ENCODE measurements at places on chromosomes 2 and 18.

- no peak for DNase-seq
Measured at GRCh38 chr2:232979871-232980461, 33.1 kb downstream of the NGEF start.

GRCh38 chr2:45128580-45128997 lies 119.3 kb upstream of the SIX2 start:
- DNase-seq = no peak

DNA sequence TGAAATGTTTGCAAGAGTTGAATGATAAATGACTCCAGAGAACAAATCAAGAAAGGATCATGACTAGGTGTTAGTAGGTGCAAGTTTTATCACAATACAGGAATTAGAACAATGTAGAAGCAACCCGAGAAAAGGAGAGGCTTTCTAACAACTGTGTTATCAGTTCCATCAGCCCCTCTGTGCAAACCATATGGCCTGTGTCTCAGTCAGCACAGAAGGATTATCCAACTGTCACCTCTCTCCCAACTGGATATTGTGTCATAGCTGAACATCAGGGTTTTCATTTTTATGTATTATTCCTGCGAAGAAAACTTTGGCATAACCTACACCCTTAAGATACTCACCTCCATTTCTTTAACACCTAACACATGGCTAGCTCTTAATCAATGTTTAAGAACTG lies 321.6 kb upstream of the RND3 start:
- no peak for DNase-seq

- no peak for DNase-seq
Measured at GRCh38 chr2:20107776-20108175, 56.3 kb upstream of the LAPTM4A start.

DNA sequence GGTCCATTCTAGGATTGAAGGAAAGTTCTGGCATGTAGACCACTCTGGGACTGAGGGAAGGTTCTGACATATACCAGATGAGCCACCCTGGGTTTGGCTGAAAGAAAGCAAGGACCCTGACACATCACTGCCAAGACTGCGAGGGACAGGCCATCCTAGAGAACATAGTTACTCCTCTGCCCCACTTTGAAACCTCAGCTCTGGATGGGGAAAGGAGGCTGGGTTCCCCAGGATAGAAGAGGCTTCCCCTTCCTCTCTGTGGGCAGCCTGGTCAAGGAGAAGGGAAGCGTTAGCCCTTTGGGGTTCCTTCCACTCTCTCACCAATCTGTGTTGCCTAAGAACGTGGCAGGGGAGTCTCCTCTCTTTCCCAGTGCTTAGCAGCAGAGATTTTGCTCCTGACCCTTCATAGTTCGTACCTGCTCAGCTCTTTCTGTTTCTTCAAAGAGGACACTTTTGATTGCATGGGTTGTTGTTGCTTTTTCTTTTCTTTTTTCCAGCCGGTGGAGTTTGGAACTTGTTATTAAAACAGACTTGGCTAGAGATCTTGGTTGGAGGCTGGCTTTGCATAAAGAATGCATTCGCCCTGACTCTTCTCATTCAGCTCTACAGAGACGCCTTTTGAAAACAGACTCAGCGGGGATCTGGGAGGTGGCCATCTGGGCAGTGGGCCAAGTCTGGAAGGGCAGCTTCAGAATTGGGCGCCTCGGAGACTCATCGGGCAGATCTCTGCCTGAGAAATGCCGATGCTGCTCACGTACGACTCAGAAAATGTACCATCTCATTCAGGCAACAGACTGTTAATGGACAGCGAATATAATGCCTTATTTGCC lies 166.1 kb downstream of the CLIP4 start:
- no peak for DNase-seq

DNA sequence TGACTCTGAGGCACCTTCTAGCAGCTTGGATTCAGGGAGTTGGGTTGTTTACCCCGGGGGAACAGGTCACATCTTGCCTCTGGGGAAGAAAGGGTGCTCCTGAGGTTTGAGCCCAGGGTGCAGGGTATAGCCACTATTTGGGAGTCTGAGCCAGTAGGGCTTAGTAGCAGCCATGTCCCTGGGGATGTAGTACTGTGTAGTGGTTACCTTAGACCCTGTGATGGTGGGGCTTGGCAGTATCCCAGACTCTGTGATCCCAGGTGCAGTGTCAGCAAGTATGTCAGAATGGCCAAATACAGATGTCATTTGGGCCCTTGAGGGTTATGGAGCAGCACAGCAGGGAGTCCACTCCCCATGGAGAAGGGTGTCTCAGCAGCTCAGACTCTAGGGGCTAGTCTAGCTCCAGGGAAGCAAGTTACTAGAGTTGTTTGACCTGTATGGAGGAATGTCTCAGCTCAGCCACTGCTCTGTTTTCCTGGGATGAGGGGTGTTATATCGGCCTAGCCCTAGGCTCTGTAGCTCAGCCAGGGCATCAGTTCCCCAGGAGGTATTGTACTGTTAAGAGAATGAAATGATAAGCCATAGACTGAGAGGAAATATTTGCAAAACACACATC lies 151.3 kb downstream of the UBR3 start:
- DNase-seq = no peak

DNA sequence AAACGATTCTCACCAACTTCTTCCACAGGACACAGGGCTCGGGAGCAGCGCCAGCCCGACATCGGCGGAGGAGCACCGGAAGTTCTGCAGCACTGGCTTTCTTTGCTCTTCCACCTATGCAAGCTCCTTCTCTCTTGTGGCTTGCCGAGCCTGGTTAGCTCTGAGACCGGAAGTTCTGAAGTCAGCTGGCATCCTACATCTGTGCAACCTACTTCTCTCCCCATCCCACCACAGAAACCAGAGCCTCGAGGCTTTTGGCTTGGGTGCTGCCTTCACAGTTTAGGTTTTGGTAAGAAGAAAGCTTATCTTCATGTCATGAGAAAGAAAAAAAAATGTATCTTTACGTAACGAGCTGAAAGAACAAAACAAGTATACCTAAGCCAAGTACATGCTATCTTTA lies 111.7 kb downstream of the ANKRD44 start:
- peak; percentile 96 for DNase-seq

- no peak for DNase-seq
Measured at GRCh38 chr2:13826314-13826853, 806.1 kb upstream of the LRATD1 start.

DNA sequence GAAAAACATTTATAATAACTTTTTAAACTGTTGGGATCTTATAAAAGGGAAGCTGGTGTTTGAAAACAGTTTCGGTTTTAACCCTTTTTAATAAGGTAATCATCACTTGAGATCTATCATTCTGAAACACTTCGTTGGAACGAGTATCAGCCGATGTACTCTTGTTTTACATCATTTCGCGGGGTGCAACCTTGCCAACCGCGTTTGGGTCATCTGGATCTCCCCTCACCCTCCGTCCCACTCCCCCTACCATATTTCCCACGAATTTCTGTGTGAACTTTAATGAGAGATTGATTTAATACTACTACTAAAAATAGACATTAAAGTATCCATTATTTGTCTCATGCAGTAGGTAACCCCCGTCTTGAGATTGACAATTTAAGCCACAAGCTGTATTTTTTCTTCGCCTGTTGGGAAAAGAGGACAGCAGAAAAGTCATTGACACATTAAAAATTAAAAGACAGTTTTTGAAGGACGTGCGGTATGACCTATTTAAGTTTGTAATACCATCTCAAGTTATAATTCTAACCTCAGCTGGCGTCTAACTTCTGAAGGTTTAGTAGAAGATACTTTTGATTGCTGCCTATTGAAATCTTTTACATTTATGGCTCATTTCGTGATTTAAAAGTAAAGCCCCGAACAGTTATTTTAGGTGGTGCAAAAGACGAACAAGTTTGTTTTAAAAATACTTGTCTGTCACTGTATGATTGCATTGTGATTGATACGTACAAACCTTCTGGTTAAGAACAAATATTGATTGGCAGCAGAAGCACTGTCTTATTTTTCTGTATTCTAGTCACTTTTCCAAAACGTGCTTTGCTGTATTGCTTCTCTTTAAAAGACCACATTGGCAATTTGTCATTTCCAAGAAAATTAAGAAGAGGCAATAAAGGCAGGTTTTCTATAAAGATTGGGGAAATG lies 1.5 kb downstream of the CREB1 start:
- no peak for DNase-seq

GRCh38 chr2:155318710-155319109 lies 620.2 kb downstream of the KCNJ3 start:
- DNase-seq = no peak

- no peak for DNase-seq
Measured at GRCh38 chr2:69577467-69578197, 65.9 kb downstream of the AAK1 start.

DNA sequence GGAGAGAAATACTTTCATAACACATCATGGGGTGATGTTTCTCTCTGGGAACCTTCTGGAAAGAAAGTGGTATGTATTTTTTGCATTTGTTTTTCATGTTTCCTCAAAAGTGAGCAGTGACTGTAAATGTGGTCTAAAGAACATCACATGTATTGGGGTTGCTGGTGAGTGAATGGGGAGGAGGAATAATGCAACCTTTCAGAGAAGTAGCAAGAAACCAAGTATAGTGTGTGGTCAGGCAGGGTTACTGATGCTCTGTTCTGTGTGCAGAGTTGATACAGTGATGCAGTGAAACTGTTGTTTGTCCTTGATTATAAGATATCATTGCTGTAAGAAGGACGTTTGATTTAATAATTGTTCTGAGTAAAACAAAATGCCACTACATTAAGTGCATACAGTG lies 24.1 kb downstream of the ADNP2 start:
- DNase-seq = no peak

- no peak for DNase-seq
Measured at GRCh38 chr18:67621049-67621713, 104.7 kb upstream of the DSEL start.

- DNase-seq = no peak
Measured at GRCh38 chr18:44969214-44969795, 288.6 kb downstream of the SETBP1 start.

- DNase-seq = no peak
Measured at GRCh38 chr18:26504831-26505230, 43.5 kb downstream of the KCTD1 start.

DNA sequence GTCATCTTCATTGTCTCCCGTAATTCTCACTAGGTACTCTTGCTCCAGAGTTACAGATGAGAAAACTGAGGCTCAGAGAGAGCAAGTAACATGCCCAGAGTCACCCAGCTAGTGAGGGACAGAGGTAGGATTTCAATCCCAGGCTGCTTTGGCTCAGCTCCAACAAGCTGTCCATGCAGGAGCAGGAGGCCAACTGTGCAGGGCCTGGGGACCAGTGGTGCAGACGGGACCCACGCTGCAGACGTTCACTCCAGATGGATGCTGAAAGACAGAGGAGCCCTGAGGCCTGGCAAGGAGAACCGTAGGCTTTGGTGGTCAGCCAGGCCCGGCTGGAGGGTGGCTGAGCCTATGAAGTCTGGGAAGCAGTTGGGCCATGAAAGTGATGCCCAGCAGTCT lies 102.6 kb downstream of the MCFD2 start:
- DNase-seq = no peak

DNA sequence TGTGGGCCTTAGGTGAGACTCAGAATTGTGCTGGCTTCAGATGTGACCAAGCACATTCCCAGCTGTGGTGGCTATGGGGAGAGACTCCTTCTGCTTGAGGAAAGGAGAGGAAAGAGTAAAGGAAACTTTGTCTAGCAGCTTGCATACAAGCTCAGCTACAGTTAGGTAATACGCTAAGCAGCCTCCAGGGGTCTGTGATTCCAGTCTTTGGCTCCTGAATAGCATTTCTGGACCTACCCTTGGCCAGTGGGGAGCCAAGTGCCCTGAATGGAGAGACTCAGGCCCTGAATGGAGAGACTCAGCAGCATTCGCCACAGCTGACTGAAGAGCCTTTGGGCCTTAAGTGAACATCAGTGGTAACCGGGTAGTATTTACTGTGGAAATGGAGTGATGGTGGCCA lies 227.4 kb upstream of the CDH7 start:
- no peak for DNase-seq

GRCh38 chr18:154151-154550 lies 4.2 kb upstream of the USP14 start:
- no peak for DNase-seq

- DNase-seq = no peak
Measured at GRCh38 chr2:201806442-201807170, at the start of gene CDK15. TSS of gene CDK15 (plus strand) at chr2:201806537. CDS start at chr2:201806665, 128 bp downstream.

DNA sequence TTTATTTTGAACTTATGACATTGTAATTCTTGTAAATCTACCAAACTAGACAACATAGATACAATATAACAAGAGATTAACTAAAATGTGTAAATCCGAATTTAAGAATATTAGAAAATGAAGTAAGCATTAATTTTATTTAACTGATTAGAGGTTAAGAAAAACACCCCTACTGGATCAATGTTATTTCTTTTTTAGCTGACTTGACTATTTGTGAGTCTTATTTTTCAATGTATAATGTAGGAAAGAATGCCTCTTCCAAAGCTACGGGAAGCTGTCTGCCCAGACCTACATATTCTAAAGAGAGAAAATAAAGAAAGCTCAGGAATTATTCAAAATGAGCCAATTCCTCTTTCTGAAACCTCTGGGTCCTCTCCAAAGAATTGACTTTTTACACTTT lies 490.8 kb upstream of the CDH7 start:
- no peak for DNase-seq

DNA sequence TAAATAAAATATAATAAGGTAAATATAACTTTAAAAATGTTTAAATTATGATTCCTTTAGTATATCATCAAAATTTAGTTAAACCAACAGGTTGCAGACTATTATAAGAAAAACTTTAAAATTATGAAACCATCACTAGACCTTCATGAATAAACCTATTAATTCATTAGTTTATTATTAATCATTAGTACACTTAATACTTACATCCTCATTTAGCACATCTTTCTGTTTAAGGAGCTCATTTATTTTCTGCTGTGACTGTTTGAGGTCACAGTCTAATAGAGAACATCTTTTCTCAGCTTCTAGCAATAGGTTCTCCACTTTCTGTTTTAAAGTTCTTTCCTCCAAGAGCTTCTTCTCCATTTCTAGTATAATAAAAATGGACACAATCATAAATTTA lies 52.8 kb downstream of the SLC66A3 start:
- no peak for DNase-seq

GRCh38 chr2:222563106-222563718 lies 92.7 kb downstream of the FARSB start:
- DNase-seq = no peak

- DNase-seq = no peak
Measured at GRCh38 chr2:210315015-210315788, at the start of gene MYL1. TSS of gene MYL1 (minus strand) at chr2:210315174. CDS start at chr2:210315042, 132 bp downstream.

GRCh38 chr18:48139431-48140347 lies 209.2 kb upstream of the SMAD2 start:
- no peak for DNase-seq

DNA sequence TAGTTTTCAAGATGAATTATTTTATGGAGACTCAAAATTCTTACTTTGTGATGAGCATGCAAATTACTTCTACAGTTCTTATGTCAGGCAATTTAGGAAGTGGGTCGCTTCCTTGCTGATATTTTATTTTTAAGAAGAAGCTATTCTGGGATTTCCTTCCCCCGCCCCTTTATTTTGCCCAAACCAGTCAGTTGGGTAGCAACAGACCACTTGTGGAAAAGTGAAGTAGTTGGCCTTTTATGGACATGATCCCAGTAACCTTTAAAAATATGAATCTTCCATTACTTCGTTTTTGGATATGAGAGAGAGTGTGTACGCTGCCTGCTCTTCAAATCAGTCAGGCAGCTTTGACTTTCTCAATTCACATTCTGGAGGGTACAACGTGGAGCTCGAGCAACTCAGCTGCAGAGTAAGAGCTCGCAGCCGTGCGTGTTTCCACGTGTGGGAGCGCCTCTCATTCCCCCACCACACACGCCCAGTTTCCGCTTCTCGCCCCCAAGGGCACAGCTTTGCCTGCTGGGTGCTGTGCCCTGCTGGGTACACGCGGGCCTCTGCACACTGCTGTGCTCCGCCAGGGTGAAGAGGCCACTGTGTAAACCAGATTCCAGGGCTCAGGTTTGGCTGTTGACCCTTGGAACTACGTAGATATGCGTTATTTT lies 92.6 kb downstream of the ITGB1BP1 start:
- no peak for DNase-seq

All from activated CD4-positive, alpha-beta T cell treated with anti-CD3 and anti-CD28 coated beads, Interleukin-2, amount 10 ng/mL, durations not matched to agents 7 days and 5 days (primary cell).